ENCODE measurements at places on chromosomes 7 and 10.

- no peaks in the 10 kb centered on the region for H3K36me3 ChIP-seq
- H3K27me3 ChIP-seq = no peaks in the 10 kb centered on the region
- H3K27ac ChIP-seq = no peak overlapping the region
- no peak for DNase-seq
- peaks cover 26% of the 10 kb centered on the region for H3K4me1 ChIP-seq
Measured at GRCh38 chr10:71711052-71711623, 8.4 kb downstream of the C10orf105 start.

GRCh38 chr7:4729266-4729665 is 46.2 kb upstream of the AP5Z1 start:
- H3K27me3 ChIP-seq = no peaks in the 10 kb centered on the region
- H3K36me3 ChIP-seq = peaks cover 3% of the 10 kb centered on the region
- no peak overlapping the region for H3K27ac ChIP-seq

DNA sequence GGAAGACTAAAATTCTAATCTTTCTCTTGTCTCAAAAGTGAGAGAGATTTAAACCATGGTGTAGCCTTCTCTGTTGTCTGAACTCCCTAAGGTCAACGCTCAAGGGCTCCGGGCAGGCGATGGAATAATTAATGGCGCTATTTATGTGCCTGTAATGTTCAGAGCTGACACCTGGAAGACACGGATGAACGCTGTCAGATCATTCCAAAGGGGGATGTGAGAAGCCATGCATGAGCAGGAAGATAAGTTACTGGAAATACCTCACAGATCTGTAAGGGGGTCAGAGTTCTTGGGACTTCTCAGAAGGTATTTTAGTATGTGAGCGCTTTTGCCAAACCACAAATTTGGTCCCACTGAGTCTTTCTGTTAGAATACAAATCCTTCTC is 73.3 kb upstream of the MTPN start:
- H3K4me3 ChIP-seq = no peak overlapping the region
- H3K4me1 ChIP-seq = no peaks in the 10 kb centered on the region
- H3K27me3 ChIP-seq = no peaks in the 10 kb centered on the region
- H3K36me3 ChIP-seq = no peaks in the 10 kb centered on the region
- H3K27ac ChIP-seq = no peak overlapping the region
- DNase-seq = no peak

GRCh38 chr10:63555330-63555729 is 34.1 kb downstream of the REEP3 start:
- H3K4me3 ChIP-seq = no peak overlapping the region
- no peak for DNase-seq
- H3K27me3 ChIP-seq = no peaks in the 10 kb centered on the region

DNA sequence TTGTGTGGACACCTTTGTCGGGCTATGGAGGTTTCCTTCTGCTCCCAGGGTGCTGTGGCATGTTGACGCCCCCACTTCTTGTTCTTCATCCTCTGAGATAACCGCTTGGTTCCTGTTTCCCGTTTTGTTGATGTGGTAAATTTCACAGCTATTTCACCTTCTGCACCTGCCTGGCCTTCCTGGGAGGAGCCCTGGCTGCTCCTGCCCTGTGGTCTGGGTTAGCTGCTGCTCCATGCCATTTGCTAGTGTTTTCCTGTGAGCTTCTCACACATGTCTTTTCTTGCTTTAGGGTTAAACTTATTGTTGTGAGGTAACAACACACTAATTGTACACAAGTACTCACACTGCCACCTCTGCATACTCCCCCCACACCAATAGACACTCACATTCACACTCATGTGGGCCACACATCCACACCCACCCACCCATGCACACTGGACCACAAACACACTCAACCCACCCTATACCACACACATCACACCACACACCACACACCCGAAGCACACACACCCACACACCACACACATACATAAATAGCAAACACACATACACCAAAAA is 46.5 kb upstream of the MSMB start:
- no peak overlapping the region for H3K4me3 ChIP-seq
- DNase-seq = no peak
- H3K4me1 ChIP-seq = peaks cover 18% of the 10 kb centered on the region
- no peaks in the 10 kb centered on the region for H3K36me3 ChIP-seq
- no peaks in the 10 kb centered on the region for H3K27me3 ChIP-seq

GRCh38 chr7:70787286-70787685 is 344.7 kb upstream of the GALNT17 start:
- H3K4me3 ChIP-seq = no peak overlapping the region
- DNase-seq = no peak
- H3K4me1 ChIP-seq = no peaks in the 10 kb centered on the region
- no peaks in the 10 kb centered on the region for H3K27me3 ChIP-seq

DNA sequence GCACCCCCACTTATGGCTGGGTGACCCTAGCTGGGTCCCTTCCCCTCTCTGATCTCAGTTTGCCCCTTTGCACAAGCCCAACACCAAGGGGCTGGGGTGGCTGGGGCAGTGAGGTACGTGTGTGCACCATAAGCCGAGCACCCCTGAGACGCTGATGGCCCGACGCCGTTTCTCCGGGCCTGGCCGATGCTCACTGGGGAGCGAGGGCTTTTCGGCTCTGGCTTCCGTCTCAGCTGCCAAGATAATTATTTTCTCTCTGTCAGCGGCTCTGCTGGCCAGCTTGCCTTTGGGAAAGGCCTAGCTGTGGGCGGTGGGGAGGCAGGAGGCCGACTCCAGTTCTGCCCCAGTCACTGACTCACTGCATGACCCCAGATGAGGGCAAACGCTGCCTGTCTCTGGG is 91.0 kb downstream of the ZMIZ1 start:
- no peaks in the 10 kb centered on the region for H3K4me1 ChIP-seq
- no peak overlapping the region for H3K4me3 ChIP-seq
- no peaks in the 10 kb centered on the region for H3K36me3 ChIP-seq
- H3K27ac ChIP-seq = no peak overlapping the region
- no peak for DNase-seq

- H3K36me3 ChIP-seq = no peaks in the 10 kb centered on the region
- H3K27me3 ChIP-seq = no peaks in the 10 kb centered on the region
- no peak overlapping the region for H3K27ac ChIP-seq
- DNase-seq = no peak
- H3K4me1 ChIP-seq = no peaks in the 10 kb centered on the region
Measured at GRCh38 chr10:7887174-7887816, 69.0 kb downstream of the TAF3 start.

DNA sequence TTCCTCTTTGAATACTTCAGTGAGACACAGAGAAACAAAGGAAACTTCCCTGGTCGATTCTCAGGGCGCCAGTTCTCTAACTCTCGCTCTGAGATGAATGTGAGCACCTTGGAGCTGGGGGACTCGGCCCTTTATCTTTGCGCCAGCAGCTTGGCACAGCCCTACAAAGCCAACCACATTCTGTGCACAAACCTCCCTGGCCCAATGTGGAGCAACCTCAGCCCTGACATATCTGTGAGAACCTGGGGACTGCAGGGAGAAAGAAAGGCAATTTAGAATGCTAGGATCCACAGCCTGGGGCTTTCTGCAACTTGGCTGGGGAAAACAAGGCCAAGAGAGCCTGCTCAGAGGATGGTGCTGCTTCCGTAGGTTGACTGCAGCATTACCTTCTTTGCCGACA is 63.5 kb upstream of the PRSS58 start:
- H3K36me3 ChIP-seq = no peaks in the 10 kb centered on the region
- H3K4me3 ChIP-seq = no peak overlapping the region
- H3K27me3 ChIP-seq = no peaks in the 10 kb centered on the region
- no peak for DNase-seq
- no peaks in the 10 kb centered on the region for H3K4me1 ChIP-seq

DNA sequence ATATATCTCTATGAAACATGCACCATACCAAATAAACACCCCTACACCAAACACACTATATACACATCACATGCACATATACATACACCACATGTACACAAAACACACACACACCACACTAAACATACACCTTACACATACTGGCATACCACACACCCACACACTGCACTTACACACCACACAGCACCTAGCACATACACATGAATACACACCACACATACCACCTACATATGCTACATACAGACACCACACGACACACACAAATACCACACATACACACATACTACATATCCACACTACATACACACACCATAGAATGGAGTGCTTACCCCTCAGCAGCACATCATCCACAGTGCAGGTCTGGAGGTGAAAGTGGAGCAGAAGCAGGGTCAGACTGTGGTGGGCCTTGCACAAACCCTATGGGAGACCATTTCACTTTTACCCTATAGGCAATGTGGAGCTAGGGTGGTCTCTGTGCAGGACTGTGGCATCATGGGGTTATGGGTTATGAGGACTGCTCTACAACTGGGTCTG is 64.6 kb downstream of the WDFY4 start:
- H3K27me3 ChIP-seq = no peaks in the 10 kb centered on the region
- peaks cover 53% of the 10 kb centered on the region for H3K36me3 ChIP-seq
- no peak overlapping the region for H3K4me3 ChIP-seq
- peaks cover 20% of the 10 kb centered on the region for H3K4me1 ChIP-seq
- no peak overlapping the region for H3K27ac ChIP-seq

DNA sequence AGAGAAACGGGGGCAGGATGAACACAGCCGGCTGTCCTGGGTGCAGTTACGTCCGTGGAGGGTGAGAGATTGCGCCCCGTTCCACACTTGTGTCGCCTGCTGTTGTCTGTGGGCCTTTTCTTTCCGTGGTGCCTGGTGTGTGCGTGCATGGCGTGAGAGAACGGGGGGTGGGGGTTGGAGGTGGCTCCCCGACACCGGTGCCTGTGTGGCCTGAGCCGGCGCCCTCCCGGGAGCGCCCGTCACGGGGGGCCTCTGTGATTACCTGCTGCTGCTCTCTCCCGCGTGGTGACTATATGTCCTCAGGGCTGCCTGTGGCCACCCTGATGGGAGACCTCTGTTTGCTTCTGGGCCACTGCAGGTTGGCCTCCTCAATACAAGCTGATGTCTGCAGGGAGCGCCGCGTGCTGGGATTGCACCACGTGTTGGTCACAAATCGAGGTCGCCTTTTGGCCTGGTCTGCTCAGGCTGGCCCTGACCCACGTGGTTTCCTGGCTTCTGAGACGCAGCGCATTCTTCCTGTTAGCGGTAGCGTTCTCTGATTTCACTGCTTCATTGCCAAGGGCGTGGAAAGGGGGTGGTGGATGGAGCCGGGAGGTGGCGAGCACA is 10.9 kb upstream of the AP5Z1 start:
- DNase-seq = no peak
- no peaks in the 10 kb centered on the region for H3K4me1 ChIP-seq
- no peak overlapping the region for H3K27ac ChIP-seq
- peaks cover 12% of the 10 kb centered on the region for H3K36me3 ChIP-seq
- no peak overlapping the region for H3K4me3 ChIP-seq

GRCh38 chr10:76310588-76311080 is 879.2 kb downstream of the LRMDA start:
- no peak overlapping the region for H3K4me3 ChIP-seq
- no peaks in the 10 kb centered on the region for H3K36me3 ChIP-seq
- H3K27ac ChIP-seq = no peak overlapping the region
- no peaks in the 10 kb centered on the region for H3K4me1 ChIP-seq
- no peak for DNase-seq
- H3K27me3 ChIP-seq = no peaks in the 10 kb centered on the region

DNA sequence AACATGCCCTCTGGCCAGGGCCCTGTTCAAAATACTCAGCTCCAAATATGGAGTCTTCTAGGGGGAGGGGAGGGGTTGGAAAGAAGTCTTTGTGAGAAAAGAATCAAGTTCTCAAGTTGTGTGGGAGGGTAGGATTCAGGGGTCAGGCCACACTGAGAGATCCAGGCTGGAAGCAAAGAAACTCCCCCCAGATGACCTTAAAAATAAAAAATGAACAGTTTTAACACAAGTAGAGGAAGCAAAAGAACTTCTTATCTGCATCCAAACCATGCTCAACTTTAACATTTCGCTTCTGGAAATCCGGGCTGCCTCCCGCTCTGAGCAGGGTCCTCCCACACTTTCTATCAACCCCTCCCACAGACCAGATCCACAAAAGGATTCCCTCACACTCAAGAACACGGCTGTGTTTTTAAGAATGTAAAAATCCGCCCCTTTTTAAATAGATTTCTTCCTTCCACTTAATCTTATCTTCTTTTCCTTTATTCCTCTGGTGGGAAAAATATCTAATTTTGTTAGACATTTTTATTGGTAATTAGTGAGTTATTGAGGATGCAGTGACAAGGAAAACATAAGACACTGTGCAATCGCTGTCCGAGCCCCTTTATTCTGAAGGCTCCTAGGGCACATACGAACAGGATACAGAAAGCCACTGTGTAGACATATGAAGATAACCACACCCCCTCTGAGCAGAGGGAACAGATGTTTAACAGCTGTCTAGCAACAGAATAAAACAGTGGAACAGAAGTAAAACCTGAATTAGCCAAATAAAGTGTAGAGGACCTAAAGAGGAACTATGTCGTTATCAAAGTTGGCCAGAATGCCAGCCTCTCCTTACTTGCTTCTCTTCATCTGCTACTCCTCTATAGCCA is 43.8 kb downstream of the CYTH3 start:
- H3K27me3 ChIP-seq = no peaks in the 10 kb centered on the region
- peak overlapping the region; percentile 46 for H3K27ac ChIP-seq
- H3K36me3 ChIP-seq = no peaks in the 10 kb centered on the region
- H3K4me3 ChIP-seq = 0 out of 2 replicates have a peak overlapping the region, but pooled peaks have one; percentile 26
- peaks cover 22% of the 10 kb centered on the region for H3K4me1 ChIP-seq

GRCh38 chr7:1511444-1512422 is 7.5 kb upstream of the INTS1 start:
- no peaks in the 10 kb centered on the region for H3K27me3 ChIP-seq
- no peak overlapping the region for H3K27ac ChIP-seq
- H3K4me1 ChIP-seq = peaks cover 13% of the 10 kb centered on the region
- no peaks in the 10 kb centered on the region for H3K36me3 ChIP-seq

DNA sequence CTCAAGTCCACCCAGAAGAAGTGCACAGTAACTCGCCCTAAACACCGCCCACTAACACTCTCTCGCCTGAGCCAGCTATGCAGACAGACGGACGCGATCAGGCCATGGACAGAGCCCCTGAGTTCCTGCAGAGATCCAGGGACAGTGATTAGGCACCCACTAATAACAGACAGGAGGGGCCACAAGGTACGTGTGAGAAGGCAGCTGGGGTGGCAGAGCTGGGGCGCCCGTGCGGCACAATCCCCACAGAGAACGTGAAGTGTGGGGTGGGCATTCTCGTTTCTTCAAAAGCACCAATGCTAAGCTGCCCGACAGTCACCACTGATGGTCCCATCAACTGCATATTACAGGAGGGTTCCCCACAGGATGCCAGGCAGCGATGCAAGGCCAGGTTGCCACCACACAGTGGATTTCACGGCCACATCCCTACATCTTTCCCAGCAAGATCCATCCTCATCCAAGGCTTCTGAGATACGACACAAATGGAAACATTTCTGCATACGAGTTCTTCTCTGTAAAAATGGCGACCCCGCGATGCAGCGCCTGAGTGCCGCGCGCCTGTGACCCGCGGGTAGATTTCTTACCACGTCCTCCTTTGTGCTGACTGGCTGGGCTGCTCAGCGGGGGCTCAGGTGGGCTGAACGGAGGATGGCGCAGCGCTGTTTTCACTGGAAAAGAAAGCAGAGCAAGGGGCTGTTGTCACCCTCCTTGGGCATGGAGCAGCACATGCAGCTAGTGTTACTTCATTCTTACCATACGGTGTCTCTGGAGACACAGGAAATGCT is 237.5 kb downstream of the TNS3 start:
- H3K27me3 ChIP-seq = no peaks in the 10 kb centered on the region
- no peak overlapping the region for H3K27ac ChIP-seq
- DNase-seq = no peak
- H3K36me3 ChIP-seq = no peaks in the 10 kb centered on the region
- no peaks in the 10 kb centered on the region for H3K4me1 ChIP-seq
- no peak overlapping the region for H3K4me3 ChIP-seq
